SK-N-MC (cell line): ENCODE measurements at places on chromosomes 13 and 19.
A peak's percentile ranks its signal among the peaks of the same experiment; 100 is the strongest.

DNA sequence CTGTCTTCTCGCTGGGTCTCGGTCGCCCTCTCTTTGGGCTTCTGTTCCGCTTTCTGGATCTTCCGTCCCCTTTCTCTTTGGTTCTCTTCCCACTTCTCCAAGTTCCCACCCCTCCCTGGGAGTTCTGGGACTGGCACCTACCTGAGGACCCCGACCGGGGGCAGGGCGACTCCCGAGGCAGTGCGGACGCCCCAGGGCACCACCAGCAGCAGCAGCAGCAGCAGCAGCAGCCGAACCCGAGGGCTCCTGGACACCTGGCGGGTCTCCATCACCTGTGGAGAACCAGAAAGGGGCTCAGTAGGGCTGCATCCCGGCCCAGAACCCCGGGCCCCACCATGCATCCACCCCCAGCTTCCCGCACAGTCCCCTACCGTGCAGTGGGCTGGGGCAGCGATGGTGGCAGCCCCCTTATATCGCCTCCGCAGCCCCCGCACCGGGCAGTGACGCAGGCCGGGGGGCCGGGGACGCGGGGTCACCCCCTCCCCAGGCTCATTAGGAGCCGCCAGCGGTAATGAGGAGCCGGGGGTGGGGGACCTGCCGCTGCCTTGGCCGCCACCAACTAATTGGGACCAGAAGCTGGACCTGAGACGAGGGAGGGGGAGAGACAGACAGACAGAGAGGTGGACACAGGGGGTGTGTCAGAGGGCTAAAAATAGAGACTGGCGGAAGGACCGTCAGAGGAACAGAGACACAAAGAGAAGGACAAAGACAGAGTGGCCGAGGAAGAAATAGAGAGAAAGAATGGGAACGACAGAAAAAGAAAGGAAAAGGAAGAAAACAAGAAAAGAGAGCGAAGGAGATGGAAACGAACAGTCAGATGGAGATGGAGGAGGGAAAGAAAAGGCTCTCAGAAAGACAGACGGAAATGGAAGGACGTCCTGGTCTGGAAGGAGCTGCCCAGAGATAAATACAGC, at the start of gene PTH2:
Gene PTH2 (minus strand): TSS at position 371 of the 914 bp plus-strand sequence. CDS start 102 bp downstream, at position 269.
- DNase-seq = no peak

DNA sequence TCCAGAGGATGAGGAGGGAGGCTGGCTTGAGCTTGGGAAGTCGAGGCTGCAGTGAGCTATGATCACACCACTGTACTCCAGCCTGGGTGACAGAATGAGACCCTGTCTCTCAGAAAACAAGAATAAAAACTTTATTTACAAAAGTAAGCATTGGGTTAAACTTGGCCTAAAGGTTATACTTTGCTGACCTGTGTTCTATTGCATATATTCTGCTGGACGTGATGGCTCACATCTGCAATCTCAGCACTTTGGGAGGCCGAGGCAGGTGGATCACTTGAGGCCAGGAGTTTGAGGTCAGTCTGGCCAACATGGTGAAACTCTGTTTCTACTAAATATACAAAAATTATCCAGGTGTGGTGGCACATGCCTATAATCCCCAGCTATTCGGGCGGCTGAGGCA, 6.6 kb upstream of the ARHGEF18 start:
- no peak for DNase-seq

DNA sequence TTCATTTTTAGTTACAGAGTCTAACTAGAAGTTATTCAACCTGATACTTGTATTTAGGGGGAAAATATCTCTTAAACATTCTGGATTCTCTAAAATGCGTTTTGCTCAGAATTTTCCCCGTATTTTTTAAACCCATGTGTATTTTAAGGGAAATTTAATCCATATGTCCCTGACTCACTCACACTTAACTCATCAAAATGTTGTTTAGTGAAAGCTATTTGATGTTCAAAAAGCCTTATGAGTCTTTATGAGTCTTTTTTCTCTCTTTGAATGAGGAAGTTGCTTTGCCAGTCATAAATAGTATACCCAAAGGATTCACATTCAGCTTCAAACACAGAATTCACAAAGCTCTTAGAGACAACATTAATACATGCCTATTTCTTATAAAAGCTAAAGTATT, 16.4 kb downstream of the MAB21L1 start:
- DNase-seq = no peak

DNA sequence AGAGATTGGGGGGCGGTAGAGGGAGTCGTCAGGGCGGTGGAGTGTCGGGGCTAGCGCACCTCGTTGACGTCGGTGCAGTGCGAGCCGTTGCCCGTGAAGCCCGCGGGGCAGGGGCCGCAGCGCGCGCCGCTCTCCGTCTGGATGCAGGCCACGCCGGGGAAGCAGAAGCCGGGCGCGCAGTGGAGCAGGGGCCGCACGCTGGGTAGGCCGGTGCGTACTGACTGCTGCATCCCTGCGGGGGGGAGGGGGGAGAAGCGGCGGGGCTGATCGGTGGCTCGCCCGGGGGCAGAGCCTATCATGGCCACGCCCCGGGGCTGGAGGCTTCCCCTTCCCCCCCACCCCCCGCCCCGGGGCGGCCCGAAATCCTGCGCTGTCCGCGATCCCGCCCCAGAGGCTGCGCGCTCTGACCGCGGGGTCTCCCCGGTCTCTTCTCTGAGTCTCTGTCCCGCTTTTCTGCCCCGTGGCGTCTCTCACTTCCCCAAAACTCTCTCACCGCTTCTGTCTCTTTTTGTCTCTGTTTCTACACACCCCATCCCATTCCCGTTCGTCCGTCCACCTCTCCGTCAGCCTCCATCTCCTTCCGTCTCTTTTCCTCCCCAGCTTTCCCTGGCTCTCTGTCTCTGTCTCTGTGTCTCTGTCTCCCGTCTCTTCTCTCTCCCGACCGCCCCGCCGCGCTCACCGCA, 1.1 kb downstream of the COMP start:
- no peak for DNase-seq

DNA sequence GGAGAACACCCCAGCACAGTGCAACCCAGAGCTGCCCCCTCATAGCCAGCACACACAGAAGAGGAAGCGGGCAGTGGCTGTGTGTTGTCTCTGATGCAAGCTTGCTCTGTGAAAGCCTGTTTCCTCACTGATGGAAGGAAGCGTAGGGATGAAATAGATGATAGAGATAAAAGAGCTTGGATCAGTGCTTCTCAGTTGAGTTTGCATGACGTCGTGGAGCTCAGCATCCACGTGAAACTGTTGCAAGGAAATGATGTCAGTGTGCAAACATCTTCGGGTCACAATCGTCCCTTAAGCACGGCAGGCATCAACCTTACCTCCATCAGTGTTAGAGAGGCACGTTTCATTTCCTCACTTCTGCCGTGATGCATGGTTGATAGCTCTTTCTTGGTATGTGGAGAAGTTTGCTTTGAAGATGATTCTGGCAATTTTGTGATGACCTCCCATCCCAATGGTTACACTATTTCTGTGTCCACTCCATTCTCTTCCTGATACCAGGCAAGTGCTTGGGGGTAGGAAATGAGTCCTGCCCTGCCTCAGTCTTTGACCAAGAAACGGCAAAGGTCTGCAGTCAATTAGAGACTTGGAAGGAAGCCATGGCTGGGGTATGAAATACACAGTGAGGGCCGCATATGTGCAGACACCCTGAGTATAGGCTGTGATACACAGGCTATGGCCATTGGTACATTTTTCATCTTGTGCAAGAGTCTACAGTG, 183.0 kb downstream of the ZNF536 start:
- no peak for DNase-seq

DNA sequence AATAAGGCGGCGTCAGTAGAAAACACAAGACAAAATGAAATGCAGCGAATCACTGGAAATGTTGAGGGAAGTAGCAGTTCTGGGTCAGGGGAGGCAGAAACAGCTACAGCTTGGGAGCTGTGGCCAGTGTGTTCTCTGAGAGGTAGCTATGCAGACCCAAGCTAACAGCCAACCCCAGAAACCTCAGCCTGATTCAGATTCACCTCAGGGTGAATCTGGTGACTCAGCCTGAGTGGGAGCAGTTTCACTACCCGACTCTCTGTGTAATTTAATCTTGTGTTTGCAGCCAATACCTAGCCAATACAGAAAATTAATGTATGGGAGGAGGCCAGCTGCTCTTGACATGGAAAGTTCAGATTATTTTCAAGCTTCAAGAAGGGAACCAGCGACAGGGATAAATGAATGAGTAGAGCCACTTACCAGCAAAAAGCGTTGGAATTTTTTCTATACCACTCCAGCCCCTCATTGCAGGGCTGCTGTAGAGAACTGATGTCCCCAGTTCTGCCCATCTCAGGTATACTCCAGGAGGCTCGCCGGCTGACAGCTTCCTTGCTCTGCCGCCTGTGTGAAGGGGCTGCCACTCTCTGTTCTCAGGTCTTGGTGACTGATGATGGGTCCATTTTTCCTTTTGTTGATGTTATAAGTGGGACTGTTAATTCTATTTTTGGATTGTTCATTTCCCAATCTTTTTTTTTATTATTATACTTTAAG, 8.9 kb downstream of the IGFL3 start:
- no peak for DNase-seq

- DNase-seq = no peak
These were observed 341.0 kb downstream of the DNAJC15 start for GRCh38 chr13:43364210-43365038.

GRCh38 chr13:31913459-31913858, 118.1 kb upstream of the FRY start:
- DNase-seq = no peak

DNA sequence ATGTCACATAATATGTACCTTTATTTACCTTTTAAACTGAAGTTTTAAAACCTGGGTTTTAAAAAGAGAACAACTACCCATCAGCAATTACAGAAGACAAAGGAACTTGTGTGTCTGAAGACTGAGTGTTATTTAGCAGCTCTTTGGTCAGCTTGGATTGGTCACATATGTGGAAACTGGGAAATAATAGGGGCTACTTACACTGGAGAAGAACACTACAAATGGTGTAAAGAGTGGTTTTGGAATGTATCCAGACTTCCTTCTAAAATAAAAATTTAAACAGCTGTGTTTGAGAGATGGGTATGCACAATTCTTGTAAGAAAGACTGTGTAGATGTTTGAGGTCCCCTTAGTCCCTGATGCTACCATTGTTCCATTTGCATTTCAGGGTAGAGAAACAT, 13.3 kb downstream of the TNFRSF19 start:
- no peak for DNase-seq

DNA sequence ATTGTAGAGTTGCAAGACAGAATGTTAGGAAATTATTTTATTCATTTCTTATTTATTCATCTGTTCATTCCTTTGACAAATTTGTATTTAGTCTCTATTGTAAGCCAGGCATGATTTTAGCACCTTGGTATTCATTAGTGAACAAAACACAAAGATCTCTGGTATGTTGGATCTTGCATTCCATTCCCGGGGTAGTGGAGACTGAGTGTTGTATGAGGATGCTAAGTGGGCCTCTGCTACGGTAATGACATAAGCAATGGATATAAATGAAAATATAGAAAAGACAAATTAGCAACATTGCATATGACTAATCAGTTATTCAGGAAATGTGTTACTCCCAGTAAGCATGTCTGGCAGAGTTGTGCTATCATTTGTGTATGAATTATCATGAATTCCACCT, 449.3 kb downstream of the PCDH17 start:
- DNase-seq = no peak

- no peak for DNase-seq
These were observed 57.8 kb downstream of the WTIP start for GRCh38 chr19:34539396-34539795.

- no peak for DNase-seq
These were observed 15.1 kb upstream of the EMP3 start for GRCh38 chr19:48310227-48310626.

GRCh38 chr19:47268028-47268427, 6.7 kb upstream of the INAFM1 start:
- no peak for DNase-seq

GRCh38 chr19:11092181-11092538, 2.9 kb downstream of the LDLR start:
- no peak for DNase-seq

- no peak for DNase-seq
These were observed 295.6 kb downstream of the SHISA2 start for GRCh38 chr13:25756251-25756650.

GRCh38 chr19:2733930-2734588, 5.8 kb downstream of the SLC39A3 start:
- DNase-seq = no peak

- peak; percentile 59 for DNase-seq
These were observed 2.4 kb upstream of the CHAMP1 start for GRCh38 chr13:114311908-114312307.
